Stimulated activated CD4-positive, alpha-beta T cell treated with anti-CD3 and anti-CD28 coated beads, TNF-alpha, amount 100 ng/mL, for 24 hours (primary cell): ENCODE measurements at places on chromosomes 7 and 10.

DNA sequence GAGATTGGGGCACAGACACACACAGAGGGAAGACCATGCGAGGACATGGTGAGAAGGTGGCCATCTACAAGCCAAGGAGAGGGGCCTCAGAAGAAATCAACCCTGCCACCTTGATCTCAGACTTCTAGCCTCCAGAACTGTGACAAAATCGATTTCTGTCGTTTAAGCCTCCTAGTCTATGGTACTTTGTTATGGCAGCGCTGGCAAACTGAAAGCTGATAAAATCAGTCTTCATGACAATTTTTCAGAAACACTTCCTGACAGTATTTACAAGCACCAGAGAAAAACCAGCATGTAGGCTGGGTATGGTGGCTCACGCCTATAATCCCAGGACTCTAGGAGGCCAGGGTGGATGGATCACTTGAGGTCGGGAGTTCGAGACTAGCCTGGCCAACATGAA, 4.2 kb downstream of the PARP12 start:
- DNase-seq, result no peak

GRCh38 chr7:47366211-47366610, 215.7 kb downstream of the TNS3 start:
- DNase-seq, result no peak

GRCh38 chr7:33516568-33516967, 387.2 kb downstream of the BBS9 start:
- DNase-seq, result no peak

DNA sequence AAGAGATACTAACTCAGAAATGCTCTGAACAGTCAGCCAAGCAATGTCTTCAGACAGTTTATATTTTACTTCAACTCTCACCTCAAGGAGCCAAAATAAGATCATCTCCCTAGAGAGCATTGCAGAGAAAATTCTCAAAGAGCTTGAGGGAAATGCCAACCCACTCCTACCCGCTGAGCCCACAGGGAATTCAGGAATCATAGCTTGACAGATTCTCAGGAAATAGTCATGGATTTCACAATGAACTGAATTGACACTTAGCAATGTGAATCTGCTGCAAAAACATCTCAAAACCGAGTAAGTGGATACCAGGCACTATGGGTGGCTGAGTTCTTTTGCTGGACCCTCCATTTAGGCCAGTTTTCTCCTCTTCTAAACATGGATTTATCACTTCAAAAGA, 9.8 kb upstream of the PLAC9 start:
- DNase-seq, result no peak

GRCh38 chr10:133372507-133372906, 647 bp downstream of the ECHS1 start:
- DNase-seq, result no peak

DNA sequence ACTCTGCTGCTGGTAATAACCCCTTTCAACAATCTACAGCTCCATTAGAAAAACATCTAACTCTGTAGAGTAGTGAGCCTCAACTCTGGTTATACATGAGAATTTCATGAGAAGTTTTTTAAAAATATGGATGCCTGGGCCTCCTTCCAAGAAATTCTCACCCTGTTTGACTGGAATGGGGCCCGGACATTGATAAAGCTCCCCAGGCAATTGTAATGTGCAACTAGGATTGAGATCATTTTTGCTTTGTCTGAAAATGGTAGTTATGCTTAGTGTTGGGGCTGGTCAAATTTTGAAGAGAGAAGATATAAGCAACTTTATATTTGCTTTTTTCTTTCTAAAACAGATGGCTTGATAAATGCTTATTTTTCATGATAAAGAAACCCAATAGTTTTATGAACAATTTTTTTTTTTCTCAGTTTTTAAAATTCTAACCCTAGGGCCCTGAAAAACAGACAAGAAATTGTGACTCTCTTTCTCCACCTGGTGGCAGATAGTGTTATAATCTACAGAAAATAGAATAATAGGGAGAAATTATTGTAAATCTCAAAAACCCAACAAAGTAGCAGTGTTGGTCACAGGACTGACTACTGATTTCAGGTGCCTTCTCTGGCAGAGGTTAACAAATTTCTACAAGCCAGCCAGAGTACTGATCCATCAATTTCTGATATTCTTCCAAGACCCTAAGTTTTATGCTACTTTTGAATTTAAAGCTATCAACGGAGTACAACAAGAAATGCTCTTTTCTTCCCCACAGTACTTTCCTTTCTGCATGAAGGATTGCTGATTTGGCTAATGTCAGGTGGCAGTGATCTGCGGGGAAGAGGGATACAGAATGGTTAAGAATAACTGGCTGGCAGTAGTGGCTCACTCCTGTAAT, 174.8 kb downstream of the DKK1 start:
- DNase-seq, result no peak

GRCh38 chr10:489330-489729, 200.1 kb downstream of the DIP2C start:
- no peak for DNase-seq

GRCh38 chr10:118321724-118322575, 20.2 kb downstream of the FAM204A start:
- DNase-seq, result no peak

- no peak for DNase-seq
These were observed 1528.8 kb upstream of the LRRTM3 start for GRCh38 chr10:65396997-65397396.

- no peak for DNase-seq
These were observed 1177.7 kb upstream of the AUTS2 start for GRCh38 chr7:68420342-68421192.

GRCh38 chr7:110522061-110522760, 568.7 kb upstream of the LRRN3 start:
- no peak for DNase-seq

DNA sequence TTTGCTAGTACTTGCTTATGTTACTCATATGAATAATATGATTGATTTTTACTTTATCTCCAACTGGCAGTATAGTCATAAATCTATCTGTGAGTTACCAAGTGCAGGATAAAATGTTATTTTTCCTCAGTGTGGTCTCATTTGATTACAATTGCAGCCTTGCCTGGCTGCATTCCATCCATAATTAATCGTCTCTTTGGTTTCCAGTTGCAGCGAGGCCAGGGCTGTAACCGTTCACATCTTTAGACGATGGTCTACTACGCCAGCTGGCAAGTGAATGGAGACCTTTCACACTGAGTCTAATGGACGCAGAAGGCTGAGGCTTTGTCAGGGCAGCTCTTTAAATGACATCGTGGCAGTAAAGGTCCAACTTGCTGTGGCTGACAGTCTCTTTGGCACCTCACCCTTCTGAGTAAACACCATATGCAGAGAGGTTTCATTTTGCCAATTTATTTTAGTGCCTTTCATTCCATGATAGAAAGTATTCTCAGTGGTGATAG, 84.0 kb downstream of the ARL4A start:
- no peak for DNase-seq

DNA sequence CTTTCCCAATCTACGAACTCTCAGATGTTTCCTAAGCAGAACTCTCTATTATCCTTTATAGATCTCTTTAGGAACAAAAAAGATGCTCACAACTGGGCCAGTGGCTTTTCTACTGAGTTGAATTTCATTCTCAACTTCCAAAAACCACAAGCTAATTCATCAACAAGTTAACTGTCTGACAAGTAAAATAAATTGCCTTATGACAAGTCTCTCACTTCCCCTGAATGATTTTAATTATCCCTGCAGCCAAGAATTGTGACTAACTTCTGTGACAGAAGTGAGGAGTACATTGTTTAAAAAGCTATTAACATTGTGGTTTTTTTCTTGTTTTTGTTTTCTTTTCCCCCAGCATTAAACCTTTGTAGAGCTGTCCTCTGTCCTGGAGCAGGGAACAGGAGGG, 343.1 kb downstream of the HPSE2 start:
- DNase-seq, result no peak

- DNase-seq, result no peak
These were observed 490.5 kb upstream of the ANKRD30A start for GRCh38 chr10:36634916-36635315.

DNA sequence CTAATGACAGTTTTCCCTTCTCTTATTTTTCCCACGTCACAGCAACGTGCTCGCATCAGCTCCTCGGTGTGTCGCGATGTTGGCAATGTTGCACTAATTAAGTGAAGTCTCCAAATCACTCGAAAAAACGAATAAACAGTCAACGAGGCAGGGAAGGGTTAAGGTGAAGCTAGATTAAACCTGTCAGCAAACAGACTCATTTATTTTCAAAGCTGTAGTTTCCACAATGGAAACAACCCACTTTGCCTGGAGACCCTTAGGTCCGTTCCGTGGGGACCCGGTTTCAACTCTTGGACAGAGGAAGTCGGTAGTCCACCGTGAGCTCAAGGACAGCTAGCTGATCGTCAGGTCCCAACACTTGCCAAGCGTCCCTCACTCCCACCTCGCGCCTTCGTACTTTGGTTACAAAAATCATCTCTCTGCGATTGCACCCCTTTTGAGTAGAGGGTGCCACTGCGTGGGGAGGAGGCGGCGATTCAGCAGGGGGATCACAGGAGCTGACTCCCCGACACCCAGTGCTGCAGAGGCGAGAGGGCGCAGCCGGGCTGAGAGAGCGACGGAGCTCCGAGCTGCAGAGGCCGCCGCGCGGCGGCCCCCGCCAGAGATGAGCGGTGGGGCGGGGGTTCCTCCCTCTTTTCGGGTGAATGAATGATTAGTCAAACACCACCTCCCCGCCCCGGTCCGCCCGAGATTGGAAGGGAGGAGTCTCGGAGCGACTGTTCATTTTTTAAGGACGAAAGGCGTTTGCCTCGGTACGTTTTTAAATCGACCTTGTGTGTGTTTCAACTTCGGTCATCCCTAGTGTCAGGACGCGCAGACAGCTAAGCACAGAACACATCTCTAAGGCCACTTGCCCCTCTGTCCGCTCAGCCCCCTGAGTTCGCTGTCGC, 1.3 kb upstream of the BMPER start:
- DNase-seq, result no peak

DNA sequence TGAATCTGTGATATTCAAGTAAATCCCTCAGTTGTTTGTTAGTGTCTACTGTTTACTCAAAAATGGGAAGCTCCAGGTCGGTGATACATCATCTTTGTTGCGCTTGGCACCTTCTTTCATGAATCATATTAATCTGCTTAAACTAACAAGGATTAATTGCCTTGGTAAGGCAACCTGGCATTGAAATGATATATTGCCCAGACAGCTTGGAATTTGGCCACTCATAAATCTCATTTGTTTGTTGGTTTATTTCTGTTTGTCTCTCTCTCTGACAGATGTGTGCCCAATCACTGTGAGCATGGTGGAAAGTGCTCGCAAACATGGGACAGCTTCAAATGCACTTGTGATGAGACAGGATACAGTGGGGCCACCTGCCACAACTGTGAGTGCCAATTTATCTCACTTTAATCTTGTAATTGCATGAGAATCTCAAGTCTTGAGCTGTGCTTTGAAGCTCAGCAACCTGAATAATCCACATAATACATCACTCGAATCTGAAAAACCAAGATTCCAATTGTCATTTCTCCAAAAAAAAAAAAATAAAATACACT, 1104.8 kb upstream of the C7orf33 start:
- no peak for DNase-seq

DNA sequence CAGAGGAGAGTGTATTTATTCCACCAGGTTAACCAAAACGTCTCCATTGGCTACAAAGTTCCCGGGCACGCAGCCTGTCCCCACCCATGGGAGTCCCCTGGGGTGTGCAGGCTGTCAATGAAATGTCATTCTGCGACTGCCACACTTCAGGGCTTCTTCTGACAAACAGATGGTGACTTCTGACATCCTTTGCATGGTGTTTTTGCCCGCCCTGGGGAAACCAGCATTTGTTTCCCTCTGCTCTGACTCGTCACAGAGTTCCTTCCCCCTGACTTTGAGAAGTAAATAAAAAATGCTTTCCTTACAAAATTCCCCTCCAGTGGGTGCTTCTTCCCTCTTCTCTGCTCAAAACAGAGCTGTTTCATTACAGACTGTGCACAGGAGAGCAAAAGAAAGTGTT, 38.2 kb downstream of the TNS3 start:
- no peak for DNase-seq

DNA sequence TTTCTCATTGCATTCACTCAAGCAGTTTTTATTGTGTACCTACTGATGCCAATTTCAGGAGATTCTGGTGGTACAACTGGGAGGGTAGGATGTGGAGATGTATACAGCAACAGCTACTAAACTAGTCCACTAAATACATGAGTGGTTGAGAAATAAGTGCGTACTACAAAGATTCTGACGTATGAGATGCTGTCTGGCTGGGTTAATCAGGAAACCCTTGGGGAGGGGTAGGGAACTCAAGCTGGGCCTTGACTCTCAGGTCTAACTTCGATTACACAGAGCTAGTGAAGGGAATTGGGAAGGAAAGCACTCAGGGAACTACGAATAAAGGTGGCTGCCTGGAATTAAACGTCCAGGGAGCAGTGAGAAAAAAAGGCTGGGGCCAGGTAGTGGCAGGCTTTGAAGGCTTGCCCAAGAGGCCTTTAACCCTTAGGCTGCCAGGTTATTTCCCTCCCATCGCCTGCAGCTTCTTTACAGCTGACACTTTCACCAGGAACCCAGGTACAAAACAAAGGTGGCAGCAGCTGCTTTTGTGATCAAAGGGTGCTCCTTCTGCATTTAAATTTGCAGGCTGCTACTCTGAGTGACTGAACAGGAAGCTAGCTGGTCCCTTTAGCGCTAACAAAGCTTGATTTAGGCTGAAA, 3.2 kb downstream of the MMS19 start:
- DNase-seq, result no peak

- no peak for DNase-seq
These were observed 54.1 kb downstream of the DENND2A start for GRCh38 chr7:140586516-140586915.

GRCh38 chr10:26593896-26594295, 103.6 kb upstream of the PDSS1 start:
- DNase-seq, result no peak

- no peak for DNase-seq
These were observed 66.1 kb downstream of the GNA12 start for GRCh38 chr7:2777898-2778535.

DNA sequence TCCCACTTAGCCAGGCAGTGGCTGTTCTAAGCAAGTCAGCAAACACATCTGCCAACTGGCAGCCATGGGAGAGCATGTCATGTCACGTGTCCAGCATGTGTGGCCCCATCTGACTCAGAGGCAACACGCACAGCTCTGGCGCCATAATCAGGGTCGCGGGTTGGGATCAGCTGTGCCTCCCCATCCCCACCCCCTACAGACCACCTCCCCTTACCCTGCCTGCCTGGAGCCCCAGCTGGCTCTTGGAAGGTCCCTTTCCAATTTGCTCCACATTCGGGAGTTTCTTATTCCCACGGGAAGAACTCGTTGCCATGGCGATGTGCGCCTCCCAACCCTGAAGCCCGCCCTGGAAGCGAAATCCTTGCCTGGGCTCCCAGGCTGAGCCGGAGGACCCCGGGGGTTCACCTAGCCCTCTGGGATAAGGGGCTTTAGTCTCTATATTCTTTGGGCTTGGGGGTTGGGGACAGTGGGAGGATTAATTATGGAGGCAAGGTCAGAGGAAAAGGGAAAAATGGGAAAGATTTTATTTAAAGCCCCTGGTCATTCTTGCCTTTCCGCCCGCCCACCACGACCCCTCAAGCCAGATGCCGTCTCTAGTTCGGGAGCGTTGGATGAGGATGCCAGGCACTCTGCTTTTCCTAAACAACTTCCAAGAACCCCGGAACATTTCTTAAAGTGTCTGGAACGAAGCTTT, 283.7 kb downstream of the ZEB1 start:
- no peak for DNase-seq
